ENCODE measurements at places on chromosomes 3 and 15.

DNA sequence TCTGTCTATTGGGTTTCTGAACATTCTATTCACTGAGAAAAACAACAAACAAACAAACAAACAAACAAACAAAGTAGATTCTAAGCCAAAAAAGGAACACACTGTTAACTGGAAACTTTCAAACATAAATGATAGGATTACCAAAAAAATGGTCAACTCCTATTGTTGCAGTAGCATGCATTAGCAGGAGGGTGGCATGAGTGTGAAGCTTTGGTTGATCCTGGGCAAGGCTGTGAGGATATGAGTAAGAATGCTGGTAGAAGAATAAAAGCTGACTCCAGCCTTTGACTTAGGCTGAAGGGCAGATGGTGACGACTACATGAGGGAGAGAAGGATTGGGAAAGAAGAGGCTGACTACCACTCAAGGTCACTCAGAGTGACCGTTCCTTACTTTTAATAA is 810.3 kb downstream of the VGLL3 start:
- no peak for DNase-seq

DNA sequence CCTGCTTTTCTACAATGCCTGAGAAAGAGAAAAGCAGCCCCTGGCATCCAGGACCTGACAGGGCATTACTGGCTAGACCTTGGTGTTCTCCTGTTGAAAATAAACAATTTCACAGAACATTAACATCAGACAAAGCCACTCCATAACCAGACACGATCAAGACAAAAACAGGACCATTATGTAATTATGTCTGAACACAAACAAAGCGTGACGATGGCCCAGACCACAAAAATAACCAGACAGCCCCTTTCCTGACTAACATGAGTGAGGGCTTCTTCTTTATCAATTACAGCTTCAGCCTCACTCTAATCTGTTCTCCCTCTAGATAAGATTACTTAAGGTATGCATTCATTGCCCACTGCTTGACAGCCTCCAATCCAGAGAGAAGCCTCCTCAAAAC is 172.7 kb upstream of the LMCD1 start:
- DNase-seq = no peak

- no peak for DNase-seq
Measured at GRCh38 chr3:154184582-154184981, 63.4 kb downstream of the ARHGEF26 start.

- DNase-seq = no peak
Measured at GRCh38 chr15:56428821-56429458, 36.0 kb downstream of the MNS1 start.

DNA sequence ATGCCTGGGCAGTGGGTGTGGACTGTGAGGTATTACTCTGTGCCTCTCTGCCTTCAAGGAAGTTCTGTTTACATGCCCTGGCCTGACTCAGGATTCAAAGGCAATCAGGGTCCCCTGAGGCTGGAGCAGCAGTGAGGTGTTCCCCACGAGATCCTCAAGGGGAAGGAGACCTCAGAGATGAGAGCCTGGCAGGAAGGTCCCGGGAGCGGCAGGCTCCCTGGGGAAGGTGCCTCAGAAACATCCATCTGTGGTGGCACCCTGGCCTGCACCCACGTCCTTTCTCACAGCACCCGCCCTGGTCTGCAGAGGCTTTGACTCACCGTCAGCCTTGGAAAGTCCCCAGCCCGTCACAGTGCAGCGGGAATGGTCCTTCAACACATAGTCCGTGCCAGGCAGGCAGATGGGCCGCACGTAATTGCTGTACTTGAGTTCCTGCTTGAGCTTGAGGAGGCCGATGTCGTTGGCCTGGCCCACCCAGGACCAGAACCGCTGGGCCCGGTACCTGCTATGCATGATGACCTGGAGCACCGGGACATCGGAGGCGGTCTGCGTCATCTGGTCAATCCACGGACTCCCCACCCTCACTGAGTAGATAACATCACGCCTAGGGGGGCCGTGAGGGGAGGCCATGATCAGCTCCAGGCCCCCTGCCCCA is 3.6 kb downstream of the PRSS50 start:
- no peak for DNase-seq
